HFF-Myc (cell line): ENCODE measurements at places on chromosomes 2 and 18.

GRCh38 chr18:49162226-49162864 is 211.6 kb upstream of the SMAD7 start:
- DNase-seq, result no peak

DNA sequence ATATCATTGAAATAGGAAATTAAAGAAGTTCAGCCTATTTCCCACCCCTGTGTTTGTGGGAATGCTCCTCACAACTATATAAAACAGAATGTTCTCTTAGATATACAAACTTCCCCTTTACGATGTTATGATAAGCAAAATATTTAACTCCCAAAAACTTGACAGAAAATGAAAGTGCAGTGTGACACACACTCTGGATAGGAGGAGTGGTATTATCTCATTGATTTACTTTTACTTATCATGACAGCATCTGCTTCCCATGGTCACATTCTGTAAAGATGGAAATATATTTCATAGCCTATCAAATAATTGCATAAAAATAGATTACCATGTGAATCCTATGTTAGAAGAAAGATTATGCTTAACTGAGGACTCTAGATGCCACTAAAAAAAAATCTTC is 96.6 kb upstream of the STK17B start:
- no peak for DNase-seq

DNA sequence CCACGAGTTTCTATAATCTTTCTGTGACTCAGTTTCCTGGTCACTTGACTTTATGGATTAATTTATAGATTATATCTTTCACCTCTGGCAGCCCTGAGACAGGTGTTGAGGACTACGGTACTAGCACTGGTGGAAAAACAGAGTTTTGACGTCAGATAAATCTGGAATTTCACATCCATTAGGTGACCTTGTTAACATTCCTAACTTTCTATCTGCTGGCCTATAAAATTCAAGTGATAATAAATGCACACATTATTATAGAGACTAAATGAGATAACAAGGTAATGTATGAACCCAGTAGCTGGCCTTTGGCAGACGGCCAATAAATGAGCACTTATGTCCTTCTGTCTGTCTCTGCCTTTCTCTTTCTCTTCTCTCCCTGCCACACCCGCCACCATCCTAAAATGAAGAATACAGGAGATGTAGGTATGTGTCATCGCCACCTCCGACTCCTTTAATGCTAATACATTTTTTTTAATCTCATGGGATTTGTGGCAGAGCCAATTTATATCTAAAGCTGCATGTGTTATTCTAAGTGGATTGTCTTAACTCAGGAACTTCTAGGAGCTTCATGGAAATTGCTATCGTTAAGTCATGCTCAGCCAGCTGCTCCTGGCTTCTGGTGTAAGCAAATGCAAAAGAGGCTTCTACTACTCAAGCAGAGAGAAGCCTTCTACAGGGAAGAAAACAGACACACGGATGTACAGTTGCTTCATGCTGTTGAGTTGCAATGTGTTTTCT is 2.3 kb downstream of the TM4SF20 start:
- DNase-seq, result no peak

GRCh38 chr18:24397131-24397693 is 412 bp downstream of the OSBPL1A start:
- DNase-seq, result no peak

- DNase-seq, result peak; percentile 72
Observed at GRCh38 chr2:158600155-158600802, 143.5 kb downstream of the PKP4 start.

DNA sequence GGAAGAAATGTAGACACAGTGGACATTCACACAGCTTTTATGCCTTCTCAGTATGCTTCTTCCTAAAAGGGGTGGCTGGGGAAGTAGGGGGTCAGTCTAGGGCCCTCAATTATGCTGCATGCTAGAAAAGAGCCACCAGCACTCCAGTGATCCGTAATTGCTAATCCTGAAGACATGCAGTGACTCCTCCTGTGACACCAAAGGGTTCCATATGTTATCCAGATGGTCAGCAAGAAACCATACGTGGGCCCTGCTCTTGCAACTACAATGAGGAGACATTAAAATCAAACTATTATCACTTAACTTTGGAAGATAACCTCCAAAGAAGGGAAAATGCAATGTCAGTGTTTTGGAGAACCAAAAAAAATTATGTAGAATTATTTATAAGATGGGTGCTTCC is 143.4 kb upstream of the LYPD1 start:
- DNase-seq, result no peak

DNA sequence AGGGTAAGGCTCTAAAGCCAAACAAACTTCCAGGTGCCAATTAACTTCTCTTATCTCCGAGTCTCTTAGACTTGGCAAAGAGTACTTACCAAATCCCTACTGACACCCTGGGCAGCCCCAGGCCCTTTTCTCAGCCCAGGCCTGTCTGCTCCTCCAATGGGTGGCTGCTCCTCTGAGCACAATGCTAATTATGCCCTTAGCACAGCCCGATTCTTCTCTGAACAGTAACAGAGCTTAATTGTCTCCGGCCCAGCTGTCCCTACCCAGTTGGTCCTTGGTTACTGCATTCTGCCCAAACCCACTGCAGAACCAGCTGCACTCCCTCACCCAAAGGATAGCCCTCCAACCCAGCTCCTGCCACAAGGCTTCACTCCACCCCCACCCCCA is 110.3 kb downstream of the SMAD7 start:
- no peak for DNase-seq

DNA sequence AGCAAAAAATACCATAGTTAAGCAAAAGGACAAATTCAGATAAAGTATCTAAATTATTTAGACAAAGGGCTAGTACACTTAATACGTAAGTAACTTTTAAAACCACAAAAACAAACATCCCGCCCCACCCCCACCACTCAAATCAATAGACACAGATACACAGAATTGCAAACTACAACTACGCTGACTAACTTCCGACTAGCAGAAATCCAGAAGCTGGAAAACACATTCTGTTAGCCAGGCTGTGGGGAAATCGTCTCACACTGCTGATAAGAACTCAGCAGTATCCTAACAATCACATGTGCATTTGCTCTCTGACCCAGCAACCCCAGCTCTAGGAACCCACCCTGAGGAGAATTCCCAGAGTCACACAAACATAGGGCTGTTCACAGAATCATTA is 16.6 kb downstream of the FAM168B start:
- DNase-seq, result no peak

- DNase-seq, result no peak
Observed at GRCh38 chr2:36512705-36513104, 85.3 kb downstream of the FEZ2 start.
